ENCODE measurements at places on chromosomes 2 and 18.

DNA sequence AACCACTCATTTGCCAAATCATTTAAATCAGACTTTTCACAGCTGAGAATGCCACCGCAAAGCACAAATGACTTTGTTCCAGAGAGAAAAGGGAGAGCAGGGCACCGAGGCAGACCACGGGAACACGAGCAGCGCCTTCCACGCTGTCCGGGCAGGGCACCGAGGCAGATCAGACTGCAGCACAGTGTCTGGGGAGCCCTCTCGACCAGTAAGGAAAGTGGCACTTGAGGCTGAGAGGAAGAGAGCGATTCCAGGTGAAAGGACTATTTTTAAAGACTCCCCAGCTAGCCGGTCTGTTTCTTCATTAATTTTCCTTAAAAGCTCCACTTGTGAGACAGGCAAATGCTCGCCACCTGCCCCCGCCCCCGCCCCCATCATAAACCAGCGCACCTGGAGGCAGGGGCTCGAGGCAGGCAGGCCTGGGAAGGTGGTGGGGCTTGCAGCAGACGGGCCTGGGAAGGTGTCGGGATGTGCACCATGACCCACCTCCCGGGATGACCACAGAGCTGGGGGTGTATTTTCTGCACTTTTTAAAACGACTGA lies 80.9 kb upstream of the CTDP1 start:
- DNase-seq, result no peak

GRCh38 chr18:78798402-78799175 lies 181.0 kb upstream of the SALL3 start:
- no peak for DNase-seq

DNA sequence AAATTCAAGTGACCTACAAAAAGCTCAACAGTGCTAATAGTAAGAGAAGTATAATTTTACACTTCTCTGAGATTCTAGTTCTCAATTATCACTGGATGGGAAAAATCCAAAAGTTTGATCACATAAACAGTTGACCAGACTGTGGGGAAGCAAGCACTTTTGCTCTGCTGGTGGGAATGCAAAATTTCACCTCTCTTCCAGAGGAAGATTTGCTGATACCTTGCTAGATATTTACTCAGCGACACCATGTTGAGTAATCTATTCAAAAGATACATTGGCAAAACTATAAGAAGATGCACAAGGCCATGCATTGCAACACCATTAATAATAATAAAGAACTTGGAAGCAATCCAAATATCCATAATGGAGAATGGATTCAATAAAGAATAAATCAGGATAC lies 204.4 kb downstream of the MREG start:
- DNase-seq, result no peak

DNA sequence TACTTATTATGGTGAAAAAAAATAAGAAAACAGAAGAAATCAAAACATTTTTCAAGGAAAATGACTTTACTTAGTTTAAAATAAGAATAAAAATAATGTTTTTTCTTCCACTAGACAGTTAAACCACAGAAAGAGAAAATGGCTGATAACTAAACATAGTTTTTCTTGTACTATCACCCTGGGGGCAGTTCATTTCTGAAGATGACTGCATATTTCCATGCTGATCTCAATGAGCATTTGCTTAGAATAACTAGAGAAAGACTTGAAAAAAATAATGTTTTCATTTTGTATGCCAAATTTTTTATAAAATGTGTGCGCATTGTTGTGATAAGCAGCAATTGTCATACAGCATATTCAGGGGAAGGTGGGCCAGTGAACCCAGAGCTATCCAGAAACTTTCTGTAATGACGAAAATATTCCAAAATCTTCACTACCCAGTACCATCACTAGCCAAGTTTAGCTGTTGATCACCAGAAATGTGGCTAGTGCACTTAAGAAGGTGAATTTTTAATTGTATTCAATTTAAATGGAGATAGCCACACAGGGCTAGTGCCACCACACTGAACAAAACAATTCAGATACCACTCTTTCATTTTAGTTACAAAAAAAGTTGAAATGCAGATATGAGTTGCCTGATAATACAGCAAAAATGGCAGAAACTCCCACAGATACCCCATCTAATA lies 513.4 kb upstream of the NETO1 start:
- DNase-seq, result no peak

Data from stimulated activated CD4-positive, alpha-beta T cell treated with anti-CD3 and anti-CD28 coated beads, Interleukin-15, amount 100 ng/mL, for 1 hour (primary cell).